Stimulated activated naive CD4-positive, alpha-beta T cell treated with Interleukin-2 at 50 U/mL for 16 hours (primary cell): ENCODE measurements at places on chromosomes 3 and 15.

DNA sequence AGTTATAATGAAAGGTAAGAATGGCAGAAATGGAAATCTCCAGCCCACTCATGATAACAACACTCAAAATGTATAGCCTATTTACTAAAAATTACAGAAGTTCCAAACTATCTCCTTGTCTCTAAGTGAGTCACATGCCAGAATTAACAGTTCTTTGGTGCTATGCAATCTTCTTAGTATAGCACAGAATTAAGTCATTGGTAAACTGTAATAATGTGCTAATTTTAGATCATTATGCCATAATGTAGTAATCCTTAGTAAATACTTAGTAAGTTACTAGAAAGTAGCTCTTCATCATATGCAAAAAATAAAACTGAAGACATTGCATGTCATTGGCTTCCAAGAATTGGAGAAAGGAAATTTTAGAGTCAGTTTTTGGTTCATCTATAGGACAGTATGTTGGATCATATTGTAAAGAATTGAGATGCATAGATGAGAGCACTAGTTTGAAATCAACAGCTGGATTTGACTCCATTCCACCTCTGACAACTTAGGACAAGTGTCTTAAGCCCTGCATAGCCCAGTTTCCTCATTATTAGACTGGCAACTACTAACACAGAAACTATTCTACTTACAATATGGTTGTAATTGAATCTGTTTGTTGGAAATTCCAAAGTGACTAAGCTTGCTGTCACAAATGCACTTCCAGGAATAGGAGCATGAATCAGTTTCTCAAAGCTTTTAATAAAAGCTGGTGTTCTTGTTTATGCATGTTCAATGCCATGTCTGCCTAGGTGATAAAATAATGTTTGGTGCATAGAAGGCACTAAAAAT is 40.1 kb upstream of the CD47 start:
- no peak for DNase-seq

- peak; percentile 51 for DNase-seq
These were observed 683 bp downstream of the UBE2Q2 start for GRCh38 chr15:75843678-75844581.

- no peak for DNase-seq
These were observed 17.0 kb downstream of the TMEM62 start for GRCh38 chr15:43150191-43150929.

DNA sequence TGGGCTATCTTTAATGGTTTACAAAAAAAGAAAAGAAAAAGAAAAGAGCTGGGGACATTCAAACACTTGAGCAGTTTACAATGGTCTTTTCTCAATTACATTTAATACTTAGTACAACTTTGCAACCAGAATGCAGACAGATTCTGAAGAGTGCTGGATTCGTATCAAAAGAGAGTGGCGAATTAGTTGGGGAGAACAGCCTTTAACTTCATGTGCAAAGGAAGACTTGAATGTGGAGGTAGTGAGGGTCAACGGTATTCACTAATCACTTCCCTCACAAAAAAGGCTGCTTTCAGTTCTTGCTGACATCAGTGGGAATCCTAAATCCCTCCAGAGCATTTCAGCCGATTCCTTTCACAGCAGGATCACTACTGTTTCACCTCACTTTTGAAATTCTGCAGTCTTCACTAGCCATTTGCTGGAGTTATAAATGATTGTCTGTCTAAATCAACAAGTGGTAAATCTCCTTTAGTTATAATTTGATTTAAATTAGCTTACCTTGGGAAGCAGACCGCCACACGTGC is 323.0 kb upstream of the SEMA6D start:
- DNase-seq: no peak

GRCh38 chr3:27094721-27095120 is 274.5 kb downstream of the NEK10 start:
- DNase-seq: no peak

DNA sequence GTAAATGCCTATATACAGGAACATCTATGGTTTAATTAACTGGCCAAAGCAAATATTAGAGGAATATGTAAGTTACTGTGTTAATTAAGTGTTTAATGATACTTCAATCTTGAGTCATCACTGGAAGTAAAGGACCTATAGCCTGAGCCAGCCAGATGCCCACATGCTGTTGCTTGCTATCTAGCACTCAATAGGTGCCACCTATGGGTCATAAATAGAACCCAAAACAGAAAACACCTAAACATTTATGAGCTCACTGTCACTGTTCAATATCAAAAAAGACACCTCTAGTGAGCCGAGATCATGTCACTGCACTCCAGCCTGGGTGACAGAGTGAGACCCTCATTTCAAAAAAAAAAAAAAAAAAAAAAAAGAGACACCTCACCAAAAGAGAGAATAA is 48.4 kb upstream of the IP6K2 start:
- DNase-seq: no peak

DNA sequence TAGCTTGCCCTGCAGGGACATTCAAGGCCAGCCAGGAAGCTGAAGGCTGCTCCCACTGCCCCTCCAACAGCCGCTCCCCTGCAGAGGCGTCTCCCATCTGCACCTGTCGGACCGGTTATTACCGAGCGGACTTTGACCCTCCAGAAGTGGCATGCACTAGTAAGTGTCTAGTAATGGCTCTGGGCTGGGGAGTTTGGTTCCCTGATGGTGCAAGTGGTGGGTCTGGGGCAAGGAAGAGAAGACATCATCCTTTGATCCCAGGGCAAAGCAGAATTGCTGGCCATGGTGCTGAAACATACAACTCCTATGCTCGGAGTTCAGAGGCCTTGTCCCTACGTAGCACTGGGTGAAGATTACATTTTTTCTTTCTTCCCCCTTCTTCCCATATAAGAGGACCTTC is 311.4 kb downstream of the EPHB1 start:
- no peak for DNase-seq

- no peak for DNase-seq
These were observed 73.7 kb downstream of the KLF13 start for GRCh38 chr15:31400222-31400927.

GRCh38 chr15:68616397-68616796 is 37.6 kb downstream of the CORO2B start:
- DNase-seq: no peak

DNA sequence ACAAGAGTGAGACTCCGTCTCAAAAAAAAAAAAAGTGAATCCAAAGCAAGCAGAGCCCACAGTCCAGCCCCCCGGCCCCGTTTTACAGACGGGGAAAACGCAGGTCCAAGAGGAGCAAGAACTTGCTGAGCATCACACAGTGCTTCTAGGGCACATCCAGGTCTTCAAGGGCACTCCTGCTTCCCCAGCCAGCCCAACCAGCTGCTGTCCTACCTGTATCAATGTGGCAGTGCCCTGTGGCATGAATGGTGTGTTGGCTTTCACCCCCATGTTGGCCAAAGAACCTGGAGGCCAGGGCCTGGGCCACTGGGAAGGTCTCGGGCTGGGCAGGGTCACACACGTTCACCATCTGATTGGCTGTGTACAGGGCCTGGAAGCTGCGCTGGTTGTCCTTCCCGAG is 4.6 kb downstream of the MAN2C1 start:
- no peak for DNase-seq

GRCh38 chr15:74381481-74381880 is 14.0 kb upstream of the CYP11A1 start:
- DNase-seq: no peak
